Fibroblast of gingiva (primary cell): ENCODE measurements at places on chromosomes 2 and 18.
A peak's percentile ranks its signal among the peaks of the same experiment; 100 is the strongest.

GRCh38 chr2:20216130-20217025, 8.6 kb downstream of the SDC1 start:
- DNase-seq: no peak

DNA sequence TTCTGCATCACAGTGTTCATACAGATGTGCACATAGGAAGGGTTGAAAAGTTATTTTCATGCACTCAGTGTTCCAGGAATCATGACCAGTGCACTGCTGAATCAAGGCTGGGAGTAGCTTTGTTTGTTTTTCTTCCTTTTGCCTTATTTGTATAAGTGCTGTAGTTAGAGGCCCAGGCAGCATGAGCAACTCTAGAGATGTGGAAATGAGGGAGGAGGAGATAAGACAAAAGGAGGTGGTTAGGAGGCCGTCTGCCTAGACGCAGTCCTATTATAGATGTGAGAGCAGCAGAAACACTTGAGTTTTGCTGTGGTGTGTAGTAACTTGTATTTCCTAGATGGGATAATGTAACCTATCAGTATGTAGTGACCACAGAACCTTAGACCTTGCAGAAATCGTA, 264.3 kb upstream of the RASGRP3 start:
- peak; percentile 91 for DNase-seq

DNA sequence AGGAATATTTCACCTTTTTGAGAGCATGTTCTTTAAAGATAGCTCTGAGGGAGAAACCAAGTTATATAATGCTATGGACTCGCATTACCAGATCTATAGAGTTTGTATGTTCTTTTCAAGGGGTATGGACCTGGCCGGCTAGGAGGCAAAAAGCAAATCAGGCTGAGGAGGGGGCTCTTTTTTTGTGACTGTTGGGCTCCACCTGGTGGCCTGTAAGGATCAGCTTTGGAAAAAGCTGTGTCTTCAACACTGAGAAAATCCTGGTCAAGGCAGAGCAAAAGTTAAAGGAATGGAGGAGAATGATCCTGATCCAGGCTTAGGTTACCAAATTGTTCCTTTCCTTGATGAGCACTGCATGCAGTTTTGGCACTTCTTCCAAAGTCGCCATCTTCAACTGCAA, 180.5 kb downstream of the DIS3L2 start:
- DNase-seq: peak; percentile 15

DNA sequence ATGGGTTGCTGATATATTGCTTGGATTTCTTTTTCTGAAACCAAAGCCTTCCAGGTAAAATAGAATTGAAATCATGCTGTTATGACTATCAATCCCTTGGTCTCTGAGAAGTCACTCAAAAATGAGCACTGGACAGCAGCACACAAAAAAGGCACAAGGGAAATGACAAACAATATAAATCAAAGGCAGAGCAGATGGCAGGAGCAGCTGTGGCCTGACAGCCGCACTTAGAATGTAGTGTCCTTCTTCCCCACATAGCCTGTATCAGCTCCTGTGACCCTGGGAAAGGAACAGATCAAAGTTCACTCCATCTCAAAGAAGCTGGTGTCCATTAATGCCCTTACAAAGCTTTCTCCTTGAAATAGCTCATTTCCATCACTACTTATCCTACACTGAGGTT, 326.7 kb downstream of the SUCLG1 start:
- no peak for DNase-seq

- DNase-seq: peak; percentile 13
Measured at GRCh38 chr2:202193881-202194353, 44.5 kb downstream of the SUMO1 start.

- DNase-seq: peak; percentile 88
Measured at GRCh38 chr2:205734436-205735037, 52.2 kb downstream of the NRP2 start.

GRCh38 chr18:22913861-22914260, 19.3 kb upstream of the RBBP8 start:
- DNase-seq: no peak

GRCh38 chr2:136468799-136469369, 296.5 kb upstream of the THSD7B start:
- no peak for DNase-seq

DNA sequence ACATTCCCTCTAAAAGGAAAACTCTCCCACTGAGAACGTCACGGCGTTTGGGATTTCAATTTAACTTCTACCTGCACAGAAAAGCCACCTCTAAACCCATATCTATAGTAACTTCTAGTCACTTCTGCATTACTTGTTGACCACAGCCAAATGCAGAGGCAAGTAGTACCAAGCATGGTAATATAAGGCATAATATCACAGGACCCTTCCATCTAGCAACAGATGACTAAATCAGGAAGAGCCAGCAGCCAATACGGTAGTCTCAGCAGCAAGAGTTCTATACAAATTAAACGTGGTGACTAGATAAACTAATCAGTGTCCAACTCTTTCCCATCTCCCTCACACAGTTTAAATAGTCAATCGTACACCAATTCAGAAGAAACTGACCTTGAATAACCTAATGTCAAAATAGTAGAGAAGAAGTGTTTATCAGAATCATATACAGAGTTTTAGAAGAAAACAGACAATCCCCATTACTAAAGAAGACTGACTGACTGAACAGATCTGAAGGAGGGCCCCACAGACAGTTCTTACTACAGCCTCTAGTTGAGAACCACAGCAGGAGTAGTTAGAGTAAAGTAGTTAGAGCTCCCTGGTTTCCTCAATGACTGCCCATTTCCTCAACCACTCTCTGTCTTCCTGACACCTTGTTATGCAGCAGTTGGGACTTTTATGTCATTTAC, 30.0 kb downstream of the MEMO1 start:
- DNase-seq: peak; percentile 18

- peak; percentile 35 for DNase-seq
Measured at GRCh38 chr18:12621742-12622306, 36.1 kb downstream of the SPIRE1 start.

DNA sequence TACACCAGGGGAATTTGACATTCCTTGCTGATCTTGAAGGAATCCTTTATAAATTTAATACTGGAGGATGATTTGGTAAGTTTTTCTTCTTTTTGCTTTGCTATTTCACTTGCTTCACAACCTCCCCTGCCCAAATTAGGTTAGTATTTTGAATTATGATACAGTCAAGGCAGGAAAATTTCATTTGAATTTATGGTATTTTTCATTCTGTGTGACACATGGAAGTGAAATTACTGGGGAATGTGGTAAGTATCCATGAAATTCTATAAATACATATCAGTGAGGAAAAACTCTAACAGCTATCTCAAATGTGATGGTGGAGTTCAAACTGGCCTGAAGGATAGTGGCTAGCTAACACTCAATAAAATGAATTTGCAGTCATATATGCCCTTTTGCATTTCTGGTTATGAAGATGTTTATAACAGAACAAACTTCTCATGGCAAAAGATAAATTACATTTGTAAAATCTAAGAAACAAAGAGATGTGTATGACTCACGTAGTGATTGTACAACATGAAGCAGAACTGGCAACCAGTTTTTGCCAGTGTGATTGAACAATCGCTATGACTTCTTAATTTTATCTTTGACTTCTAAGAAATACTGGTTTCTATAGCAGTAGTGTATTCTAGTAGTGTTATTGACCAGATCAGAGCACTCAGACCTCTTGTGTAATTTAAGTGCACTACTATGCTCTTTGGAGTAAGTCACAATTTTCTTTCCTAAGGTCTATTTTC, 152.6 kb downstream of the IKZF2 start:
- DNase-seq: peak; percentile 34

- no peak for DNase-seq
Measured at GRCh38 chr2:131125195-131125757, 20.1 kb downstream of the PLEKHB2 start.

DNA sequence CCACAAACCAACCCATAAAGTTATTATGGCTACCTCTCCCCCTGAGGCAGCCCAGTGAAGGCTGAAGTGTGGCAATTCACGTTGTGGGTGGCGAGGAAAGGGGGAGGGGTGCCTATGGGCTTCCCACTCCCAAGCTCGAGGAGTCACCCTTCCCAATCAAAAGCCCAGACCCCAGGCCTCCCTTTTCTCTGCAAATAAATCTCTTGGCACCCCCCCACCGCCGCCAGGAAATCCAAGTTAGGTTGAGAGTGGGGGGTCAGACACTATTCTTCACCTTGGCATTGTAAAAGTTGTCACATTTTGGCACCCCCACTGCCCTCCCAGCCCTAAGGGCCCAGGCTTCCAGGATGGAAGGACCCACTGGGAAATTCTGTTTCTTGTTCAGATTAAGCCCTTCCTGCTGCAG, 6.9 kb downstream of the ANKRD53 start:
- no peak for DNase-seq

GRCh38 chr2:170201734-170202393, 23.9 kb downstream of the MYO3B start:
- DNase-seq: no peak

DNA sequence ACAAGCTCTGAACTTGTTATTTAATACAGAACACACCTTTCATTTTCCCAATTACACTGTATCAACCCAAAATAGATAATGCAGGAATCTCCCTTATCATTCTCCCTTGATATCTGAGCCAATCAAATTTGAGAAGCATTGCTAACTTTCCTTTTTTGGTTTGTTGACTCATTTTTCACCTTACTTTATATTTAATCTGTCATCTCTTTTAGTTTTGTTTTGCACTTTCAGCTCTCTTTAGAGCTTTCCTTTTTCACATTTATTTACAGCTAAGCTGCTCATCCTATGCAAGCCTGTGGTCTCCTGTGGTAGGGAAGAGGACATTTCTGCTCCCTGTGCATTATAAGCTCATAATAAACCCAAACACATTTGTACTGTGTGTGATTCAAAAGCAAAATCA, 50.1 kb downstream of the ITGAV start:
- DNase-seq: no peak

DNA sequence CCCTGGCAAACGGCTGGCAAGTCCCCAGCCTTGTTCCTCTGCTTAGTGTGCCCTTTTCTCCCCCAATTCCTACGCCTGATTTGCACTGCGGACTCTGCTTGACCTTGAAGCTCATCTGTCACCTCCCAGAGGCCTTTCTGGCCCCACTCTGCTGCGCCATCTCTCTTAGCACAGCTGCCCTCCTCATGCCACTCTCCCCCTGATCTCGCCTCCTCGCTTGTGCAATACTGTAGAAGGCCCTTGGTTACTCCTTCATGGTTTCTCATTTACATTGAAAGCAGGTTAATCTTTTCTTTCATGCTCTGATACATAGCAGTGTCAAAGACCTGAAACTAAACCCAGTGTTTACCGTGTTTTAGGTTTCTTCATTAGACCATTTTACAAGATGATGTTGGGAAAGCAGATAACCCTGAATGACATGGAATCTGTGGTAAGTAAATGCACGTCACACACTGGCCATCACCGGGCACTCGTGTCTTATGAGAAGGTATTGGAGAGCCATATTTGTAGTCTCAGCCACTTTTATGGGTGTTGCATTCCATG, 258.8 kb downstream of the ALPK2 start:
- no peak for DNase-seq

- DNase-seq: no peak
Measured at GRCh38 chr2:189937691-189938090, 124.8 kb downstream of the MSTN start.

- DNase-seq: no peak
Measured at GRCh38 chr2:180062178-180062577, 55.1 kb upstream of the CWC22 start.

- DNase-seq: no peak
Measured at GRCh38 chr18:45464619-45465018, 150.7 kb upstream of the SLC14A2 start.

GRCh38 chr2:48586433-48586832, 31.2 kb upstream of the GTF2A1L start:
- DNase-seq: no peak

DNA sequence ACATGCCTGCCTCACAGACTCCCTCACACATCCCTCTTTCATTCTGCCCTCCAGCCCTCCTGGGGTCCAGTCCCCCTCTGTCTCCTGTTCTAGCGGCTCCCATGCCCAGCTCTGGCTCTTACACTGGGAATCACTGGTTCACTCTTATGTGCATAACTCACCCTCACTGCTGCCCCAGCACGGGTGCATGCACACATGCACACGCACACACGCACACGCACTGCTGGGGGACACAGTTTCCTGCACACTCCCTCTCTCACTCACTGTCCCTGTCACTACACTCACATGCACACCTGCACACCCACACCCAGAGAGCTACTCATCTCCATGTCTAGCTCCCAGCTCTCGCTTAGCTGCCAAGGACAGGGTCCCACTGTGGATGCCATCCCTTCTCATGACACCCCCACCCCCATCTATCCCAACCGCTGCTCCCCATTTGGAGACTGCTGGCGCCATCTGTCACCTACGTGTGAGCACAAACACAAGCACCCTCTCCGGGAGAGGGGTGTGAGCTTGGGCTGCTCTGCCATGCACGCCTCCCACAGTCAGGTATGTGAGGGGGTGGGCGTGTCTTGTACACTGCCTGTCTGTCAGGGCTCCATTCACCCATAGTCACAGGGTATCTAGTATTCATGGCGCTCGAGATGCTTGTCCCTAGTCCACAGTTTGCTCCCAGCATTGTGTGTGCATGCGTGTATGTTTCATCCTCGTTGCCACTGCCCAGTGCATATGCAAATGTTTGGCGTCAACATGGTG, 1.8 kb downstream of the ASIC4 start:
- DNase-seq: no peak

- peak; percentile 33 for DNase-seq
Measured at GRCh38 chr2:36356298-36356989, 866 bp downstream of the CRIM1 start.

GRCh38 chr2:7609974-7610373, 692.8 kb downstream of the RNF144A start:
- no peak for DNase-seq

DNA sequence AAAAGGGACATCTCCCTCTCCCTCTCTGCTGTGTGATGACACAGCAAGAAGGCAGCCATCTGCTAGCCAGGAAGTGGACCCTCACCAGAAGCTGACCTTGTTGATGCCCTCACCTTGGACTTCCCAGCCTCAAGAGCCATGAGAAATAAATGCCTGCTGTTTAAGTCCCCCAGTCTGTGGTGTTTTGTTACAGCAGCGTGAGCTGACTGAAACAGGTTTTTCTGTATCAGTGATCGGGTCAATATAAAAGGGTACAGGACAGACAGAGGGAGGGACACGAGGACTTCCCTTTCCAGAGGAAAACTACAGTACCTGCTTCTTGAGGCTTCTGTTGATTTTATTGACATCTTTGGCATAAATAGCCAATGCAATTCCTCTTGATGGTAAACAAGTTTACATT, 510.3 kb upstream of the CHAC2 start:
- no peak for DNase-seq

DNA sequence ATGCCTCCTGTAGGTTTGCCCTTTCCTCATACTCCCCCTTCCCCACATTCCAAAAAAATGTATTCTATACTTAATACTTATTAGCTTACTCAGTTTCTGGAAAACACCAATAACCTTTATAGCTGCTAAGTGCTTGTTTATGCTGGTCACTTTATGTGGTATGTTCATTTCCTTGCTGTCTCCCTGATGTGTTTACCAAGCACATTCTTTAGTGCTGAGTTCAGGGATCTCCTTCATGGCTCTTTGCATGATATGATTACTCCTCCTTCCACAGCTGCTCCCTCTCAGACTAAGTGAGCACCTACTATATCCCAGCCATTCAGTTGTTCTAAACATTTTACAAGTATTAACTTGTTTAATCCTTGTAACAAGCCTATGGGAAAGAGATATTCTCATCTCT, 698.3 kb upstream of the FANCL start:
- DNase-seq: peak; percentile 51
